ENCODE measurements at places on chromosomes 4 and X.

DNA sequence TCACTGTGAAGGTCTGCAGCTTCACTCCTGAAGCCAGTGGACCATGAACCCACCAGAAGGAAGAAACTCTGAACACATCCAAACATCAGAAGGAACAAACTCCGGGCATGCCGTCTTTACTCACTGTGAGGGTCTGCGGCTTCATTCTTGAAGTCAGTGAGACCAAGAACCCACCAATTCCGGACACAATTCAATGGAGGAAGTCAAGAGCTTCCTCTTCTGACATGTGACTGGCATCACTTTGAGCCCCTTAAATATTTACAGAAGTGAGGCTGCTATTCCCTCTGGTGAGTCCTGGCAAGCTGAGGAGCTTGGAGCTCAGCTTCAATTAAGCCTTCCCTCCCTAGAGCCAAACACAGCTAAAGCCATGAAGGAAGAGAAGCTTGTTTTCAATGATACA, 103.5 kb upstream of the SRD5A3 start:
- DNase-seq: no peak

DNA sequence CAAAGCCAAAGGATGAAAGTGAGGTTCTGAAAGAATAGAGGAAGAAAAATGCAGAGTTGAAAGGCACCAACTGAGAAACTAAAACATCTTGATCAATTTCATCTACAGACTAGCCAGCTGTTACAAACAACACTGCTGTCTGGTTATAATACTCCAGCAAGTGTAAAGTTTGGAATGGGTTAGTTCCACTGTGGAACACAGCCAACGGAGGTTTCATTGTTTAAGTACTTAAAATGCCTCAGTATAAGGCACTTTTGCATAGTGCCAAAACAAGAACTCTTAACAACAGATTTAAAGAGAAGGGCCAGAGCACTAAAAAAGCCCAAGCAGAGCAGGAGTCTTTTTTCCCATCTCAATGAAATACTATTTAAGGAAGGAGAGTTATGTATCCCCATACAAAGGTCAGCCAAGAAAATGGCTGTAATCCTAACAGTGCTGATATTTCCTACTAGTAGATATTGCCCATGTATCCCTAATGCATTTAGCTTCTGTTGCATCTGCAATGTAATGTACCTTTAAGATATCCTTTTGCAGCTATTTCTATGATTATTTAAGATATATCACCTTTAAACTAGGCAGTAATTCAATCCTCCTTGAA, 16.5 kb downstream of the ACSL4 start:
- DNase-seq: no peak

DNA sequence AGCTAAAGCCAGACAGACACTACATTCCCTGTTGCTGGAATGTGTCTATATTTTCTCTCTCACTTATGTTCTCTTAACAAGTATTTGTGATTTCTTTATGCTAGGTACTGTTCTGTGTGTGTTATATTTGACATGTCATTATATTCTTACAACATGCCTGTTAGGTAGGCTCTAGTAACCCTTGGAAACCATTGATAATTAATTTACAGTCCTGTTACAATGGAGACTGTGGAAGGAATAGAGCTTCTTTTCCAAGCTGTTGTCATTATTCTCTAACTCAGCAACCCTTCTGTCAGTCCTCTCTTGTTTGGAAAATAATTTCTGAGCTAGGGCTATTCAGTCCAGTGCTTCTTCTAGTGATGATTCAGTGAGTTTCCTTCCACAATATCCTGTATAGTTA, 419.1 kb upstream of the BOD1L1 start:
- DNase-seq: no peak

- DNase-seq: no peak
These were observed 250.4 kb downstream of the PTTG2 start for GRCh38 chr4:38210396-38211114.

- DNase-seq: no peak
These were observed 81.3 kb upstream of the SCML1 start for GRCh38 chrX:17656035-17656418.
